ENCODE measurements at places on chromosomes 16 and 17.

- no peak for DNase-seq
These were observed 11.1 kb downstream of the USP6 start for GRCh38 chr17:5126719-5127488.

DNA sequence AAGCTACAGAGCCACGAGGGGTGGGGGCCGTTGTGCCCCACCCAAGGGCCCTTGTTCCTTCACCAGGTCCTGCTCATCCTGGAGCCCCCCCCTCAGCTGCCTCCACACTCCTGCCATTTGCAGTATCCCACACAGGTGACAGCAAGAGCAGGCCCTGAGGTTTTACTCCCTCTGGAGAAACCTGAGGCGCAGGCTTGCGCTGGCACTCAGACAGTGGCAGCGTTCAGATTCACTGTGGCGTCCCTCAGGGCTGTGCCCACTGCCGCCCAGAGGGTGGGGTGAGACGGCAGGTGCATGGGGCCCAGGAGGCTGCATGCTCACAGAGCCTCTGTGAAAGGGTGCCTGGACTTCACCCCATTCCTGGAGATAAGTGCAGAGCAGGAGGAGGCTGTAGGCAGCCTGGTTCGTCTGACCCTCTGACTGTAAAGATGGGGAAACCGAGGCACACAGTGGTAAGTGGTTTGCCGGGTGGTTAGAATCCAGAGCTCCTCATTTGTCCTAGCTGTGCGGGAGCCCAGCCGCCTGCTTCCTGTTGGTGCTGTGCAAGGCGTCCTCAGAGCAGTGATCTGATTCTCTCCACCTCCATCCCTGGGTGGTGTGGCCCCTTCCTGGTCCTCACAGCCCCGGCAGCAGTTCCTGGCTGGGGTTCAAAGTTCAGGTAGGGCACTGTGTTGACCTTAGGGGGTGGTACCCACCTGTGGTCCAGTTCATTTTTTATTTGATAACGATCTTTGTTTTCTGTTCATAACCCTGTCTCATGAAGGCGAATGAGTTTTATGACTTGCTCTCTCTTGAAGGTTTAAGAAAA lies 1.6 kb downstream of the SPIRE2 start:
- no peak for DNase-seq

DNA sequence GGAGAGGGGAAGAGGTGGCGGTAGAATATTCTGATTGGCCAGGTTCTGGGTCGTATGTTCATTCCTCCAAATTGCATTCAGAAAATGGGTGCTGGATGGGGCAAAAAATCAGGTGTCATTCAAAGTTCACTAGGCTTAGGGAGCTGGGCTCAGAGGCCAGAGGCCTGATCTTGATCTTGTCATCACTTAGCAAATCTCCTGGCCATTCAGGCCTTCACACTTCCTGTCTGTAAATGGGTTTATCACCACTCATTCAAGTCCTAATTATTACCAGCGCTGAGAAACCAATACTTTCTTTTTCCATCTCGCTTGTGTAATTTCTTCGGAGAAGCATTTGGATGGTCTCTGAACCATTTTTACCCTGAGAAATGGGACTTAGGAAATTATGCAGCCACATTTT lies 50.8 kb downstream of the BMERB1 start:
- DNase-seq = no peak

DNA sequence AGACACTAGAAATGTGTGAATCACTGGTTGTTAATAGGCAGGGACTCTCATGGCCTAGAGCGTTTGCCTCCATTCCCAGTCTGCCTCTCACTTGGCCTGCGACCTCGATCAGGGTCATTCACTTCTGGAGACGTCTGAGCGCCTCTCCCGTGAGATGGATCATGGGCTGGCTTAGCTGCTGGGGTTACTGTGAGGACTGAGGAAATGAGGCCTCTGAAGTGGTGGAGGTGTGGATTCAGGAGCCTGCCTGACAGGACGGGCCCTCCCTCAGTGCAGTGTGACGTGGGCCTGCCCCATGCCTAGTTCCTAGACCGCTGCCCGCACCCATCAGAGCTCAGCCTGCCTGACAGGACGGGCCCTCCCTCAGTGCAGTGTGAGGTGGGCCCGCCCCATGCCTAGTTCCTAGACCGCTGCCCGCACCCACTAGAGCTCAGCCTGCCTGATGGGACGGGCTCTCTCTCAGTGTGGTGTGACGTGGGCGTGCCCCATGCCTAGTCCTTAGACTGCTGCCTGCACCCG lies 61.9 kb downstream of the BANP start:
- DNase-seq = no peak

DNA sequence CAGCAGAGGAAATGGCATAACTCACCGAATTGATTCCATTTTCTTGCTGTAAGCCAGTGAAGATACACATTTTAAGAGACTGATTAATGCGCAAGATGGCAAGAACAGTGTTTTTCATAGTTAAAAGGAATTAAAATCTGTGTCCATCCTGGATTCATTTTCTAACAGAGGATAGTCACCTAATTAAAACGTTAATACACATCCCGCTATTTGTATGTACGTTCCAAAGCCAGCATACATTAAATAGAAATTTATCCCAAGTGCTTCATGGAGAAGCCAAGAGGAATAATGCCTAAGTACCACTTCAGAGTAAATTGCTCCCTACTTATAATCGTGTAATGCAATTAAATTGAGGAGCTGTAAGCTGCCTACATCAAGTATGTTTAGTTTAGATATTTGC lies 49.9 kb downstream of the RBFOX1 start:
- DNase-seq = no peak

- no peak for DNase-seq
These were observed 18.0 kb upstream of the HOXB9 start for GRCh38 chr17:48644159-48644558.

- DNase-seq = no peak
These were observed 66.0 kb downstream of the CDK12 start for GRCh38 chr17:39527220-39527813.

- no peak for DNase-seq
These were observed 147.4 kb upstream of the TBX2 start for GRCh38 chr17:61251939-61252865.

DNA sequence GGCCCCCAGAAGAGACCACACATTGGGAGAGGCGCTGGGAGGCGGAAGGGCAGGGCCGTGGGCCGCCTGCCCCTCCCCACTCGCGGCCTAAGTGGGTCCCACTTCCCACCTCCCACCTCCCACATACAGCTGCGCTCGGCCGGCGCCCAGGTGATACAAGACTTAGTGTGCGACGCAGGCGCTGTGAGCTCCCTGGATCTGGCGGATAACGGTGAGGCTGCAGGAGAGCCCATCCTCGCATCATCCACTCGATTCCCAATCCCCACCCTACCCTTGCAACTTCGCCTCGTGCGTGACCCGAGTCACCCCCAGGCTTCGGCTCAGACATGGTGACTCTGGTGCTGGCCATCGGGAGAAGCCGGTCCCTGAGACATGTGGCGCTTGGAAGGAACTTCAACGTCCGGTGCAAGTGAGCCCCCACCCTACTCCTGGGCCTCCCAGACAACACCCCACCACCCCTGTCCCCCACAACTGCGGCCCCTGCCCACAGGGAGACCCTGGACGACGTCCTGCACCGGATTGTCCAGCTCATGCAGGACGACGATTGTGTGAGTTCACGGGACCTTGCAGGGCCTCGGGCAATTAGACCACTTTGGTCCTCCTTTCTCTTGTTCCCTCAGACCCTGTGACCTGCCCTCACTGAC lies 3.9 kb downstream of the CARMIL2 start:
- no peak for DNase-seq

DNA sequence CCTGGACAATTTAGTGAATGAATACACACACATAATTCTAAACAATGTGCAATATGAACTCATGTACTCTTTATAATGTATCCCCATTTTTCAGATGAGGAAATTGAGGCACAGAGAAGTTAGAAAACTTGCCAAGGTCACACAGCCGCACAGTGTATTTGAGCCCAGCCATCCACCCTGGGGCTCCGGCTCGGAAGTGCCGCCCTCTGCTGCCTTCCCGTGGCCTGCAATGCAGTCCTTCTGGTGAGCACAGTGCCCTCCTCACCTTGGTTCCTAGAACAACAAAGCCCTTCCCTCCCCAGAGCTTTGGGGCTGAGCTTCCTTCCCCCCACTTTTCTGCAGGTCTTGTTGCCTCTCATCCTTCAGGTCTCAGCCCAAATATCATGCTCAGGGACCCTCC lies 63.7 kb downstream of the C16orf78 start:
- DNase-seq = no peak

GRCh38 chr17:28749516-28750177 lies 5.8 kb downstream of the TRAF4 start:
- DNase-seq = no peak

DNA sequence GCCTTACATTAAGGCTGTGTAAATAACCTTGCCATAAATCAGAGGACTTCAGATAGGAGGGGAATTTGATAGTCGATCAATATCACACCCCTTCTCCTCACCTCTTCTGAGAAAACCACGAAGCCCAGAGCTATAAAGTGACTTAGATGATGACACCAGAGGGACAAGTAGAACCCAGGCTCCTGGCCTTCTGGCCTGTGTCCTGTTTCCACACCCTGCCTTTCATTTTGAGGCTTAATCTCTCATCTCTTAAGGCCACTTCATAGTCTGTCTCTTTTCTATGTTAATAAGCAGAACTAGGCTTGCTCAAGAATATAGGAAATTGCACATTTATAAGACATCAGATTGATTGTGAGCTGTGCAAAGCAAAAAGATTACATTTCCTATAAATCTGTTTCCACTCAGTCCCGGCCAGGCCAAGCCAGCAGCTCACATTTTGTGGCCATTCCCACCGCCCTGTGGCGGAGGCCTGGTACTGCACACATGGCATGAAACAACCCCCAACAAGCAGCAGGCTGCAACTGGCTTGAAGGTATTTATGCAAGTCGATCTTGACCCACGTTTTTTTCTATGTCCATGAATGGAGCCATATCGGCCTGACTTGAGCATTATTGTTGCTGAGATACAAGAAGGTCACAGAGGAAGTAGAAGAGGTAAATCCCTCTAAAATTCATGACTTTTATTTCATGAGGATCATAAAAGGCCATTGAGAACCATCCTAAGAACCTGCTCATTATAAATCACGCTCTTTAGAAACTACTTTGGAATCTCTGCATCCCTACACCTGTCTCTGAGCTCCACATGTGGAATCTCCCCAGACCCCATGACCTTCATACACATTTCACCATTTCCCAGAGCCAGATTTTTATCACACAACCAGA lies 93.7 kb downstream of the PMP22 start:
- DNase-seq = no peak

GRCh38 chr16:4083347-4083870 lies 32.8 kb downstream of the ADCY9 start:
- DNase-seq = no peak

GRCh38 chr16:9199311-9199710 lies 107.9 kb downstream of the HAPSTR1 start:
- DNase-seq = no peak

- no peak for DNase-seq
These were observed 247.3 kb downstream of the ZFHX3 start for GRCh38 chr16:72800524-72801161.

All from GM12878 (cell line).